ENCODE measurements at places on chromosomes 16 and 17. TPM values are rescaled to one million over a fixed set of nuclear protein-coding genes. Genes with fewer than 3 reads are reported as not detected.

DNA sequence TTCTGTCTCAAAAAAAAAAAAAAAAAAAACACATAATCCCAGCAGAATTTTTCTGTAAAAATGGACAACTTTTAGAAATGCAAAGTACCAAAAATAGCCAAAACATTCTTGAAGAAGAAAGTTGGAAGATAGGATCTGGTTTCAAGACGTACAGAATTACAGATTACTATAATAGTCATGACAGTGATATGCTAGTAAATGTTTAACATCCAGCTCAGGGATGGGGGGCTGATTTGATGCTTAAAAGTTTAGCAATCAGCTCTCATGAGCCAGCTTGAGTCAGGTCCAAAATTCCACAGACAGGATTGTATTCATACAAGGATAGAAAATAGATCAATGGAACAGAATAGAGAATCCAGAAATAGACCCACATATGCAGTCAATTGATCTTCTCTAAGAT lies 100.5 kb downstream of the CYB561 start:
- H3K4me3 ChIP-seq: no peak overlapping the region
- no peak for DNase-seq
- H3K27me3 ChIP-seq: no peaks in the 10 kb centered on the region
- H3K4me1 ChIP-seq: peaks cover 7% of the 10 kb centered on the region
- H3K27ac ChIP-seq: no peak overlapping the region

The PPY gene
- not detected for total RNA-seq

The SMTNL2 gene
- not detected for total RNA-seq

The RNF112 gene
- total RNA-seq: 0.57 TPM

GRCh38 chr17:40953881-40954280 lies 12.9 kb downstream of the KRT39 start:
- H3K27me3 ChIP-seq: peaks cover 85% of the 10 kb centered on the region
- H3K36me3 ChIP-seq: no peaks in the 10 kb centered on the region
- no peak for DNase-seq

DNA sequence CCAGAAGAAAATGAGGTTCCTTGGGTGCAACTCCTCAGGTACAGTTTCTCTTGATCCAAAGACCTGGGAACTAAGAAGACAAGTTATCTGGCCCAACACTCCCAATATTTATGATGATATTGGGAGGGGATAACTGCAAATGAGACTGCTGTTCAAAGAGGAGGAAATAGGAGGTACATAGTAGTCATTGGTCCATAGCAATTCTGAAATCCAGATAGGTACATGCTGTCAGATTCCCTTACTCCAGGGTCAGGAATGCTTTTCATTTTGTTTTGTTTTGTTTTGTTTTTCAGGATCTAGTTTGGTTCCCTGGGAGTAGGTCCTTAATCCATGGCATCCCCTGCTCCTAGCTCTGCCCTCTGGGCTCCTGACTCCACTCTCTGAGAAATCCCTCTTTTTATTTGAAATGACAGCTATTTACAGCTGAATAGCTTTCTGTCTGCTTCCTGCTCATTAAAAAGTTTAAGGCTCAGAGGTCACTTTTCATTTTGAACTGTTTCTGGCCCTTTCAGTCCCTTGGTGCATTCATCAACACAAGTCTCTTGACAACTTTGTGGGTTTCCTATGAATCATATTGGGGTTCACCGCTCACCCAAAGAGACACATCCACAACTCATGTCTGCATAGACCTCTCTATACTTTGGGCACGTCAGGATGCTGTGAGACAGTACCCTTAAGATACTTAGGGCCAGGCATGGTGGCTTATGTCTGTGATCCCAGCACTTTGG lies 110.2 kb upstream of the C17orf78 start:
- no peak overlapping the region for H3K4me3 ChIP-seq
- no peak overlapping the region for H3K27ac ChIP-seq
- DNase-seq: no peak
- no peaks in the 10 kb centered on the region for H3K27me3 ChIP-seq

DNA sequence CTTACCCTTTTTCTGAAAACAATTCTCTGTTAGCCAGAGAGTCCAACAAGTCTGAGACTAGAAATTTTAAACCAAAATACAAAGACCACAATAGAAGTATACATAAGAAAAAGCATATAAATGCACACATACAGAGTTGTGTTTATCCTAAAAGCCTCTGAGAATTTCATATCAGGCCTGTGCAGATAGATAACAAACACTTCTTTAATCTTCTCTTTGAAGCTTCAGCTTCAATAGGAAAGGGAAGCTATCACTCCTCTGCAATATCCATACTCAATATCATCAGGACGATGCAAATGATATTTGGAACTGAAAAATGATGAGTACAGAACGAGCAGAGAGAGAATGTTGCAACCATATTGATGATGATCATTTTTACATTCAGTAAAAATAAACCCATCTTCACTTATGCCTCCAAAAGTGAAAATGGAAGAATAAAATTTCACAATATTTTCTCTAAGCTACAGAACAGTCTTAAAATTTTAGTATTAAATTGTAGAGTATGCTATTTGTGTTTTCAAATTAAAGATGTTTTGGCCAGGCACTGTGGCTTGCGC lies 61.6 kb downstream of the SKAP1 start:
- H3K36me3 ChIP-seq: peaks cover 8% of the 10 kb centered on the region
- no peak for DNase-seq
- H3K27ac ChIP-seq: peak overlapping the region; percentile 67

DNA sequence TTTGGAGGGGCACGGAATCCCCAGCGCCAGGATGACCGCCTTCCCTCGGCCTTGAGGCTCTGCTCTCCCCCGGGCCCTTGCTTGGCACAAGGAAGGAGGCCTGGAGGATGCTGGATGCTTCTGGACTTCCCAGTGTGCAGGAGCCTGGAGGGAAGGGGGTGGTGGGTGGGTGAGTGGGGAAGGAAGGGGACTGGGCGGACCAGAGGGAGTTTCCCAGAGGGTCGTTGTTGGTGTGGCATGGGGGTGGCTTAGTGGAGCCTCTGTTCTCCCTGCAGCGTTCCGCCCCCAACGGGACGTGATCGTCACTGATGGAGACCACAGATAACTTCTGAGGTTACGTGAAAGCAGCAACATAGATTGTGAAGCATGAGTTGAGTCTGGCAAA lies 140.0 kb downstream of the IRF8 start:
- no peak for DNase-seq
- H3K4me3 ChIP-seq: no peak overlapping the region
- H3K4me1 ChIP-seq: peaks cover 3% of the 10 kb centered on the region
- H3K27ac ChIP-seq: no peak overlapping the region
- no peaks in the 10 kb centered on the region for H3K36me3 ChIP-seq

The PRAC2 gene
- not detected for total RNA-seq

- H3K4me3 ChIP-seq: peak overlapping the region; percentile 73
- DNase-seq: no peak
- H3K36me3 ChIP-seq: no peaks in the 10 kb centered on the region
- no peaks in the 10 kb centered on the region for H3K27me3 ChIP-seq
- no peak overlapping the region for H3K27ac ChIP-seq
- H3K4me1 ChIP-seq: peaks cover 2% of the 10 kb centered on the region
Measured at GRCh38 chr16:89712274-89712781, 8.4 kb downstream of the VPS9D1 start.

DNA sequence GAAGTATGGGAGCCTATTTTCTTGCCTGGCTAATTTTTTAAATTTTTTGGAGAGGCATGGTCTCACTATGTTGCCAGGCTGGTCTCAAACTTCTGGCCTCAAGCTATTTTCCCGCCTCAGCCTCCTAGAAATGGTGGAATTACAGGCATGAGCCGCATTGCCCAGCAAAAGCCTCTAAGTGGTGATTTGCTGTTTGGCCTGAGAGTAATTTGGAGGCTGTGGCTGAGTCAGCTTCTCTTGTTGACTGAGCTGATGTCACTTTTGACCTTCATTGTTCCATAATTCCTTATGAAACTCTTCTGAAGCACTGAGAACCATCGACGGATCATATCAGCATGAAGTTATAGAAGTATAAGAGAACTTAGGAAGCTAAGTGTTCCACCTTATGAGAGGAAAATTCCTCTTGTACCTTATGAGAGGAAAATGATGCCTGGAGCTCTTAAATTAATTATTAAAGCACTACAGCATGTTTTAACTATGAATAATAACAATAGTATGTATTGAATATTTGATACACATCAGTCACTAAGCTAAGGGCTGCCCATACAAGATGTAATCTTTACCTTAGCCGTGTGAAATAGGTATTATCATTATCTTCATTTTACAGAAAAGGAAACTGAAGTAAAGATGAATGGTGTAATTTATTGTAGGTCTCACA lies 220.8 kb upstream of the MON1B start:
- H3K4me1 ChIP-seq: no peaks in the 10 kb centered on the region
- H3K36me3 ChIP-seq: no peaks in the 10 kb centered on the region
- no peak overlapping the region for H3K4me3 ChIP-seq
- no peak overlapping the region for H3K27ac ChIP-seq
- DNase-seq: no peak
- no peaks in the 10 kb centered on the region for H3K27me3 ChIP-seq

- H3K36me3 ChIP-seq: peaks cover 7% of the 10 kb centered on the region
- H3K4me1 ChIP-seq: peaks cover 5% of the 10 kb centered on the region
- peak overlapping the region; percentile 60 for H3K27ac ChIP-seq
- H3K27me3 ChIP-seq: no peaks in the 10 kb centered on the region
Measured at GRCh38 chr17:46742565-46743270, 75.8 kb downstream of the WNT3 start.

- DNase-seq: no peak
- H3K4me1 ChIP-seq: no peaks in the 10 kb centered on the region
- no peak overlapping the region for H3K27ac ChIP-seq
- H3K4me3 ChIP-seq: no peak overlapping the region
- H3K27me3 ChIP-seq: peaks cover 29% of the 10 kb centered on the region
Measured at GRCh38 chr16:75792771-75793492, 66.6 kb upstream of the CPHXL start.

DNA sequence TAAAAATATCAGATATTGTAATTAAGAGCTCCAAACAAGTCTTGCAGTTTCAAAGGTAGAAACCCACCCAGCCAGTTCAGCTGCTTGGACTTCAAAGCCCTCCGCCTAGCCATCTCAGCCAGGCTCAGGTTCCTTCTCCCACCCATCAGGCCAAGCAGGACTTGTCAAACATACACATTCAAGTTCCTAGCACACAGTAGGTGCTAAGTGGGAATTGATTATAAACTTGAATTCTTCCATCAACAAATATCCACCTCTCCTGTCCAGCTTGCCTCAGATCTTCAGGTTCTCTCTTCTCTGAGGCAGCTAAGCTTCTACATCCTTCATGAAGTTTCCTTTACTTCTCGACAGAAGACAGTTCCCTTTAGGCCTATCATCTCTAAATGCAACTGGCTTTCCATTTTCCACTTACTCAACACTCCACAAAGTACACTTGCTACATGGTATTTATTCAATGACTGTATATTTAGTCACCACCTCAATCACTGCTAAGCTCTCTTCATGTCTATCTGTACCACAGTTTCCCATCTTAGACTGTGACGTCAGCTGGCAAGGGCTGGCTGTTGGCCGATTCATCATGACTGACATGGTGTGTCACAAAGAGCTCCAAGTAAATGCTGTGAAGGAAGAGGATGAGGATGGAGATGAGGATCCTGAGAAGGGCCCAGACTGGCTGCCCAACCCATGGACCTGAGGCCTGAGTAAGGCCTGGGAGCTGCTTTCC lies 13.3 kb upstream of the COG7 start:
- H3K27ac ChIP-seq: no peak overlapping the region
- H3K4me1 ChIP-seq: no peaks in the 10 kb centered on the region
- no peak for DNase-seq
- H3K27me3 ChIP-seq: no peaks in the 10 kb centered on the region
- H3K4me3 ChIP-seq: no peak overlapping the region

- no peak for DNase-seq
- H3K27ac ChIP-seq: no peak overlapping the region
- H3K4me3 ChIP-seq: no peak overlapping the region
- peaks cover 5% of the 10 kb centered on the region for H3K27me3 ChIP-seq
- no peaks in the 10 kb centered on the region for H3K4me1 ChIP-seq
Measured at GRCh38 chr16:6020162-6020985, 922.8 kb upstream of the EEF2KMT start.

All from T-helper 17 cell (primary cell).